ENCODE measurements at places on chromosomes 6 and 20.

DNA sequence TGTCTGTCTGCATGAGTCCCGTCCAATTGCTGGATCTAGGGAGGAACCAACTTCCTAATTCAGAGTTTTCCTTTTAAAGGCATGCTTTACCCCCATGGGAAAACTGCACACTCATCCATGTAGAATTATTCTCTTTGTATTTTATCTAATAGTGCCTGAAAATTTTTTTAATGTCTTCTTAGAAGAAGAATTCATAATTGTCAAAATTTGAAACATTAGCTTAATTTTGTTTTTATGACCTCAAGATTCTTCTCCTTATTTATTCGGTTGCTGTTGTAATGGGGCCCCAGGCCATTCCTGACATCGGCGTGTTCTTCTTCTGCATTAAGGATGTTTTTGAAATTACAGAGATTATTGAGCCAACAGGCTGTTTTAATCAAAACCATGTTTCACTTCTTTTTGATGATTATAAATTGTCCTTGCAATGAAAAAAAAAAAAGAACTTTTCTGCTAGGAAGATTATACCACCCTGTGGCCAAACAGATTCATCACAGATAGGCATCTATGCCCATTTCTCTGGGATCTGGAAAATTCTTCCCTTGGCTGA is 100.3 kb downstream of the ZNF217 start:
- DNase-seq, result no peak

DNA sequence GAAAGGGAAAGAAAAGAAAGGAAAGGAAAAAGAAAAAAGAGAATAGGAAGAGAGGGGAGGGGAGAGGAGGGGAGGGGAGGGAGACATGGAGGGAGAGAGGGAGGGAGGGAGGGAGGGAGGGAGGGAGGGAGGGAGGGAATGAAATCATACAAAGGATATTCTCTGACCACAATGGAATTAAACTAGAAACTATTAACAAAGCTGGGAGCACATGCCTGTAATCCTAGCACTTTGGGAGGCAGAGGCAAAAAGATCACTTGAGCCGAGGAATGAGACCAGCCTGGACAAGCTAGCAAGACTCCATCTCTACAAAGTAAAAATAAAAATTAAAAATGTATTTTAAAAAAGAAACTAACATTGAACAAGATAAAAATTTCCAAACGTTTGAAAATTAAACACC is 62.8 kb downstream of the ILRUN start:
- DNase-seq, result no peak

- DNase-seq, result no peak
Measured at GRCh38 chr20:63021356-63022321, 14.9 kb upstream of the BHLHE23 start.

DNA sequence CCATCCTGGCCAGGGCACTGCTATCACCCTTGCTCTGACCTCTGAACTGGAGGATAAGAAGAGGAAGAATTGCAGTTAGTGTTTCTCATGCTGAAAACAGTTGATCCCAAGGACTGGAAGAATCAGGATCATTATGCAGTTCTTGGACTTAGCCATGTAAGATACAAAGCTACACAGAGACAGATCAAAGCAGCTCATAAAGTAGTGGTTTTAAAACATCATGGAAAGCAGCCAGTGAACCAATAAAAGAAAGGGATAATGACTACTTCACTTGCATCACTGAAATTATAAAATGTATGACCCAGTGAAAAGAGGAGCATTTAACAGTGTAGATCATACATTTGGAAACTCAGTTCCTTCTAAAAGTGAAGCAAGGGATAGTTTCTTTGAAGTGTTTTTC is 47.7 kb downstream of the DNAH8 start:
- DNase-seq, result no peak
